Stimulated activated naive CD8-positive, alpha-beta T cell treated with anti-CD3 and anti-CD28 coated beads, Interleukin-15, amount 100 ng/mL, for 72 hours (primary cell): ENCODE measurements at places on chromosomes 6 and 20.

- no peak for DNase-seq
Observed at GRCh38 chr20:25514195-25514594, 71.1 kb downstream of the NINL start.

GRCh38 chr6:130575971-130576370, 210.2 kb downstream of the TMEM200A start:
- DNase-seq, result peak; percentile 59

- no peak for DNase-seq
Observed at GRCh38 chr6:133959667-133960368, 6.8 kb downstream of the TBPL1 start.

GRCh38 chr6:95133578-95133977, 443.8 kb upstream of the MANEA start:
- DNase-seq, result no peak

- no peak for DNase-seq
Observed at GRCh38 chr6:112249489-112249888, 4.9 kb downstream of the LAMA4 start.

GRCh38 chr6:73471686-73472290, 10.3 kb downstream of the MTO1 start:
- DNase-seq, result no peak
